ENCODE measurements at places on chromosomes 5 and 9.

GRCh38 chr5:14266171-14266570, 123.0 kb downstream of the TRIO start:
- no peak for DNase-seq

GRCh38 chr5:148559461-148559860, 94.9 kb downstream of the HTR4 start:
- peak; percentile 64 for DNase-seq

- DNase-seq, result no peak
Measured at GRCh38 chr5:168426007-168426863, 60.0 kb upstream of the RARS1 start.

DNA sequence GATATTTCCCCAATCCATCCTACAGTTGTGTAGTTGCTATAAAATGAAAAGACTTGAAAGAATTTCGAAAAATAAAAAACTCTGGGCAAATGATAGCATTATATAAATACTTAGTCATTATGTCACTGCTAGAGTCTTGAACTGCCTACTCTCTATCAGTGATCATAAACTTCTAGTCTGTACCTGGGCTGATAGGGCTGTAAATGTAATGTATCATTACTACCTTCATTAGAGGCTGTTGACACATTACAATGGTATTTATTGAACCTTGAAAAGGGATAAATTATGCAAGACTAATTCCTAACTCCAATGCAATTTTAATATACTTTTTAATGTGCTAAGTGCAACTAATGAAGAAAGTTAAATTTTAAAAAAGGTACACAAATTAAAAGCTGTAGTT, 214.1 kb upstream of the EFNA5 start:
- DNase-seq, result no peak

DNA sequence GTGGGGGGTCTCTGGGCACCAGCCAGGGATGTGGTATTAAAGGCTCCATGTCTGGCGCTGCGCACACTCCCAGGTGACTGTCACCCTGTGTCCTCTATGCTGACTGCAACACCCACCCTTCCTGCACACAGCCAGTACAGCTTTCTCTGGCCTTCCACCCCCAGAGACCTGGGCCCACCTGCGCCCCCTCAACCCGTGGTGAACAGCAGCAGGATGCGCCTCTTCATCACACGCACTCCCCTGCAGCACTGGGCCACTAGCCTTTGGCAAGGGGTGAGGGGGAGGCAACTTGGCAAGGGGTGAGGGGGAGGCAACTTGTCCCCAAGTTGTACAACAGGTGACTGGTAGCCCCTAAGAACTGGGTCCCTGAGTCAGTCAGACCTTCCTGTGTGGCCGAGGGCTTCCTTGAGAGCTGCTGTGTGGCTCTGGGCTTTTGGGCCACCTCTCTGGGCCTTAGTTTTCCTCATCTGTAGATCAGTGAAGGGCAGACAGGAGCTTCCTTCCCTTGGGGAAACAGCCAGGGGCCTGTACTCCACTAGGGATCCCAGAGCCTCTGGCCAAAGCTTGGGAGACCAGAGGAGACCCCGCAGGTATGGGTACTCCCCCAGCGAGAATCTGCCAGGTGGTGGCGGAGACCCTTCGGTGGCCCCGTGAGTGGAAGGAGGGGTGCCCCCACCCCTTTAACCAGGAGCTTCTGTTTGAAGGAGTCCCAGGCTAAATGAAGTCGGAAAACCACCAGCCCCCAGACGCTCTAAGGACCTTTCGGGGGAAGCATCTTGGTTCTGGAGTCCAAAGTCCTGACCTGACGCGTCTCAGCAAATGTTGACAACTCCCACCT, 4.5 kb downstream of the CRAT start:
- no peak for DNase-seq

GRCh38 chr5:157106630-157107461, 2.0 kb downstream of the HAVCR2 start:
- DNase-seq, result no peak

DNA sequence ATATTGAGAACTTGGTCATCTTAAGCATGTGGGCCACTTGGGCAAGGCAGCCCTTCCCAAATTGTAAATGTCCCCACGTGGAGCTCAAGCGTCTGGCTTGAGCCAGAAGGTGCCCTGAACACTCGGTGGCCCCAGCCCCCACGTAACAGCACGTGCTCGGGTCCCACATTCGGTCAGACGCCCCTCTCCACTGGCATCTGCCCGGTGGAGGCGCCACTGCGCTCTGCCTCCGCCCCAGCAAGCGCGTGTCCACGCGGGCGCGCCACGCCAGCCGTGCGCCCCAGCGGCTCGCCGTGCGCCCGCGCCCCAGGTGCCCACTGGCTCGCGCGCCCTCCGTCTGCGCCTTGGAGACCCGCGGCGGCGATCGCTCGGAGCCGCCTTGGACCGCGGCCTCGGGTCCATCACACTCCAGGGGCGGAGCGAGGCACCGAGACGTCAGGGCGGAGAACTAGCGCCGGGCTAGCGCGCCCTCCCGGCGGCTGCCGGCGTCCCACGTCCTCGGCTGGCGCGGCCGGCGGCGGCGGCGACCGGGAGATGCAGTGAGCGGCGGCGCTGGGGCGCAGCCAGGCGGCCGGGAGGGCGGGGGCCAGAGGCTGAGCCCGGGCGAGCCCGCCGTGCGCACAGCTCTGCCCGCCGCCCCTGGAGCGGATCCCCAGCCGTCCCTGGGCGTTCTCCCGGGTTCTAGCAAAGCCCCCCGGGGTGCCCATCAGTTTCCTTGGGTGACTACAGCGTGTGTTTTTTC, at the start of gene PALM2AKAP2:
Gene PALM2AKAP2, plus strand, starts transcription at position 488 of the 742 bp plus-strand sequence. CDS start 291 bp downstream, outside the sequence.
- peak; percentile 52 for DNase-seq

DNA sequence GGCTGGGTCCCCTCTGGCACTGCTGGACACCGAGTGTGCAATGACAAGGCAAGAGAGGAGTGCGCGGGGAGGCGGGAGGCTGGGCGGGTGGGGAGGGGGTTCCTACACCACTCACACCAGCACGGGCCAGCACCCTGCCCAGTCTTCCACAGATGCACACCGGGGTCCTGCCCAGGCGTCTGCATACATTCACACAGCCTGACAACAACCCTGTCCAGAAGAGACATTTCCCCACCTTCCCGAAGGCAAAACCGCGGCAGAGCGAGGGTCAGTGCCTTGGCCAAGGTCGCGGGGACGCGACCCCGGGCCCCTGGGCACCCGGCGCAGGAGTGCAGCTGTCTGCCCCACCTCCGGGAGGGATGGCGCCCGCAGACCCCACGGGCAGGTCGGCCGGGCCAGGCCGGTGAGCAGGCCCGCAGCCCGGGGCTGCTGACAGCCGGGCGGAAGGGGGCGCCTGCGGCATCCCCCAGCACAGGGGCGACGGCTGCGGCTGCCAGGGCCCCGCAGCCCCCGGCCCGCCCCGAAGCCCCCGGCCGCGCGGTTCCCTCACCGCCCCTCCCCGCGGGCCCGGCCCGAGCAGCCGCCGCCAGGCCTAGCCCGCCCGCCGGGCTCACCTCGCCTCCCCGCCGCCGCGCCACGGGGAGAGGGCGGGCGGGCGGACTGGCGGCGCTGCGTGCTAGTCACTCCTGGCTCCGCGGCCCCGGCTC, 496 bp downstream of the MAPK9 start:
- peak; percentile 54 for DNase-seq

DNA sequence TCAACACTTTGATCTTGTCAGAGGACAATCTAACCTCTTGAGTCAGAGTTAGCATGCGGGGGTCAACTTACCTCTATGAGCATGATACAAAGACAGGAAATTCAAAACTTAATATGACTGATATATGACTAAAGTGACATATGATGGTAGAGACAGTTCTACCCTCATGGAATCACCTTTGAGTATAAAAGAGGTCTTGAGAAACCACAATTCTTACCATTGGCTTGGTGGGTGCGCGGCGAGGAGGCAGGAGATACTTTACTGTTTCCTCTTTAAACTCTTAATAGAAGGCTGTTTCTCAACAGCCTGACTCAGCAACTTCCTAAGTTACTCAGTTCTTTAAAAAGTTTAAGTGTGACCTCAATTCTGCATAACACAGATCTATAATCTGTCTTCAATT, 372.8 kb downstream of the KIAA0825 start:
- DNase-seq, result no peak

DNA sequence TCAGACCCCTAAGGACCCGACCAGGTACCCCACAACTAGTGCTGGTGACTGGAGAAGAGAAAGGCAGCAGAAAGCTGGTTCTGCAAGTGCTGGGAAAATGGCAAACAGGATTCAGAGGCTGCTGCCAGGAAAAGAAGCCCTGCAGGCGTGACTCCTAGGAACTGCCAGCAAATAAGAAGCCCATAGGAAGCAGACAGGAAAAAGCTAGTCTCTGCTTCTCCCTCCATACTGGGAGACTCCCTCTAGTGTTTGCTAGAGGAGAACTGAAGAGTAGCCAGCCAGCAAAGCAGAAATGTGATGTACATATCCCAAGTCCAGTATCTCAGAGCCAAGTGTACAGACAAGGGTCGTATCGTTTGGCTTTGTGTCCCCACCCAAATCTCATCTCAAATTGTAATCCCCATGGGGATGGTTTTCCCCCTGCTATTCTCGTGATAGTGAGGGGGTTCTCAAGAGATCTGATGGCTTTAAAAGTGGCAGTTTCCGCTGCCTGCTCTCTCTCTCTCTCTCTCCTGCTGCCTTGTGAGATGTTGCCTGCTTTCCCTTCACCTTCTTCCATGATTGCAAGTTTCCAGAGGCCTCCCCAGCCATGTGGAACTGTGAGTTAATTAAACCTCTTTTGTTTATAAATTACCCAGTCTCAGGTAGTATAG, 38.1 kb upstream of the TUSC1 start:
- DNase-seq, result peak; percentile 44

DNA sequence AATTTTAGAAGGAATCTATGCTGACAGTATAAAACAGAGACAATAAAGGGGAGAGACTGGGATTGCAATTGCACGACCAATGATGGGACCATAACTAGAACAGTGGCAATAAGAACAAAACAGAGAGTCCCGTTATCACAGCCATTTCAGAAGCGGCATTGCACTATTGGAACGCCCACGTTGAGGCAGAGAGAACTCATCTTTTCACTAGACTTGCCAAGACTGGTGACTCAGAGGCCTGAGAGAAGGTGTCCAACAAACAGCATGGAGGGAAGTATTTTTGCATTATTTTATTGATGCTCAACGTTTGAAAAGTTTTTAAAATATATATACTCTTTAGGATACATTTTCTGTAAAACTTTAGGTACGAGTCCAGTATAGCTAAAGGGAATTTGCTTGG, 737.7 kb downstream of the TLE1 start:
- no peak for DNase-seq

GRCh38 chr5:82676661-82677060, 398.5 kb upstream of the RPS23 start:
- DNase-seq, result no peak

GRCh38 chr5:82396871-82397514, 118.8 kb upstream of the RPS23 start:
- DNase-seq, result peak; percentile 39

DNA sequence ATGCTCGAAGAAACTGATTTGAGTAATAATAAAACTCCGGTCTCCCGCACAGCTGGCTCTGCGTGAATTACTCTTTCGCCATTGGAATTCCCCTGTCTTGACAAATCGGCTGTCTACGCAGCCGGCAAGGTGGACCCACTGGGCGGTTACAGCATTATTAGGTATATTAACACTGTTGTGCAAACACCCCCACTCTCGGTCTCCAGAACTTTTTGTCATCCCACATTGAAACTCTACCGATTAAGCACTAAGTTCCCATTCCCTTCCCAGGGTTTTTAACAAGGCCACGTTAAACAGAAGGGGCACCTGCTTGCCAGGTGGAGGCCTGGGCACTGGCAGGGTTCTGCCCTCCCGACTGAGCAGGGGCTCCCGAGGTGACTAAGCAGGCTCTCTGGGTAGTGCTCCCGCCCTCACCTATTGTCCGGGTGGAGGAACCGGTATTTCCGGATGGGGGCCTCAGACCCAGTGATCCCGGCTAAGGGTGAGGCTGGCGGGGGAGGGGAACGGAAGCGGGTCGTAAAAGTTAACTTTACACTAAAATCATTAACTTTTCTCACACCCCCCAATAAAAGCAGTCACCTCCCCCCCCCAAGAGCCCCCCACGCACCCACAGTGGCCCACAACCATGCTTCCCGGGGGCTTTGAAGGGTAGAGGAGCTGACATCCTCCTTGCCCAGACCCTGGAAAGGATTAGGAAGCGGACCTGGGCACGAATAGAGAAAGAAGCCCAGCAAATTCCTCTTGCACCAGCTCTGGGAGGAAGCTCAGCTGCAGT, 53.5 kb upstream of the TJP2 start:
- DNase-seq, result peak; percentile 70

DNA sequence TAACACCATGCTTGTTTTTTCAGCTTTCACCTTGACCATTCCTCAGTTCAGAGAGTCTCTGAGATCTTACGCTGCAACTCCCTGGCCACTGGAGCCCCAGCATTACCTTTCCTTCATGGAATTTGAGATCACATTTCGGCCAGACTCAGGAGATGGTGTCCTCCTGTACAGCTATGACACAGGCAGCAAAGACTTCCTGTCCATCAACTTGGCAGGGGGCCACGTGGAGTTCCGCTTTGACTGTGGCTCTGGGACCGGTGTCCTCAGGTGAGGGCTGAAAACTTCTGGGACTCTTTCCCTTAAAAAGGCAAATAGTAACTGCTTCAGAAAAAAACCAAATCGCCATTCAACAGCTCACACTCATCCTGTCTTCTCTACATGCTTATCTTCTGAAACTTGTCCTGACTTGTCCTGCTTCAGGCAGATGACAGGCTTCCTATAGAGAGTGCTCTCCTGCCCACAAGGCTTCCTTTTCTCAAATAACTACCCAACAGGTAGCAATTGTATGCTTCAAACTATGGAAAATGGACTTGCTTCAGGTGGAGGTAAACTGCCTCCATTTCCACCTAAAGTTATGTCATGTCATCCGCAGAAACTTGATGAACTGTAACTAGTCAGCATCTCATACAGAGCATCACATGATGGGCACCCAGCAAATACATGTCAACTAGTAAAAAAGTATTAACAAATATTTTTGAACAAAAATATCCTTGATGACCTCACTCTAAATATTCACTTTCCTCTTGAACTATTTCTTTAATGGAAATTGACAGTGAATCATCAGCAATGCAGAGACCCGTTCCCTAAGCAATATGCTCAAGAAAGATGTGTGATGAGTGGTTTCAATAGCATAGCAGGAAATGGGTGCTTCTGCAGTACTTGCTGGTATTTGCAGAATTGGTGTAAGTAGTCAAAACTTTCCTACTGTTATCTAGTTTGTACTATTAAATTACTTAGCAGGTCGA, 129.2 kb downstream of the LIFR start:
- DNase-seq, result no peak

DNA sequence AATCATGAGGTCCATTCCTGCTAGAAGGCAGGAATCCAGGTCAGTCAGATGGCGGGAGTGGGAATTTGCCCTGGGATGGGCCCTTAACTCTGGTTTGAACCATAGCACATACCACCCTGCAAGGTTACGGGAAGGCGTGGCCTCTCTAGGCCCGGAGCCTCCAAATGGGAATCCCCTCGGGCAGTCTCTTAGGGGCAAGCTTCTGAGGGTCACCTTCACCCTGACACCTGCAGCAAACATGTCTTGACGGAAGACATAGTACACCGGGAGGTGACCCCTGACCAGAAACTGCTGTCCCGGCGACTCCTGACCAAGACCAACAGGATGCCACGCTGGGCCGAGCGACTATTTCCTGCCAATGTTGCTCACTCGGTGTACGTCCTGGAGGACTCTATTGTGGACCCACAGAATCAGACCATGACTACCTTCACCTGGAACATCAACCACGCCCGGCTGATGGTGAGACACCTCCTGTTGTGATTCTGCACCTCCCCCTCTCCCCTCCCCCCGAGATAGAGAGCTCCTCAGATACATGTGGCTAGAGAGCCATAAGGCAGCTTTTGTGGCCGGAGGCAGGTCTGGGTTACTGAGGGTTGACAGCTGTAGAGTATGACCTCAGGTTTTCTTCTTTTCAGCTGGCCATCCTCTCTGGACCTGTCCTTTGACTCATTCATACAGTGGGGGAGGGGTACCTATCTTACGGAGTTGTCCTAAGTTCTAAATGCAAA, 957 bp downstream of the PRELID1 start:
- DNase-seq, result no peak
